ENCODE measurements at places on chromosomes 7 and 10.

DNA sequence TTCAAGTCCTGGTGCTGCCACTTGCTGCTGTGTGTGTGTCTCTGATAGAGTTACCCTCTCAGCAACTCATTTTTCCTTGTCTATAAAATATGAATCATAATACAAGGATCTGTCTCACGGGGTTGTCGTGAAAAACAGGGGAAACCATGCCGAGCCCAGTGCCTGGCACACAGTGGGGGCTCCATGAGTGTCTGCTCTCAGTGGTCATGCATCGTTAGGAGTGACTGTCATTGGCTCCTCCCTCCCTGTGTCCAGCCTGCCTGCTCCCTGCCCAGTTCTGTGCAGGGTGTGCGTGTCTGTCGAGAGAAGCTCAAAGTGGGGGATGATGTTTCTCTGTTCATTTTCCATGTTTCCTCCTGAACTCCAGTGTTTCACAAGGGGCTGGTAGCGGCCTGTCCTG lies 83.6 kb upstream of the LRRC4 start:
- DNase-seq, result no peak

DNA sequence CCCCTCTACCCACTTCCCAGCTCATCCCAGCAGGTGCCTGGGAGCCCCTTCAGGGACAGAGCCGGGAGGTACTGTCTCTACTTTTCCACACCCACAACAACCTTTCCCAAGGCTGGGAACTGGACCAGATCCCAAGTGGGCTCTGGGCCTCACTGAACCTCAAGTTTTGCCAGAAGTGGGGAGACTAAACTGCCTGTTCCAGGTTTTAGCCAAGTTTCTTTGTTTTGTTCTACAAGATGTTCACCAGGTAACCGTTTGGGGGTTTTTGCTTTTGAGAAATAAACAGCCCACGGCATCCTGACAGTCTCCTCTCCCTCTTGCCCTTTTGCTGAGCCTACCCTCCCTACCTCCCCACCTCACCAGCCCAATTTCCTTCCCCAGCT lies 10.6 kb upstream of the EMX2 start:
- DNase-seq, result no peak

- no peak for DNase-seq
Observed at GRCh38 chr10:89548673-89549072, 13.3 kb upstream of the SLC16A12 start.

- no peak for DNase-seq
Observed at GRCh38 chr7:151869455-151869854, 7.5 kb downstream of the PRKAG2 start.

- DNase-seq, result no peak
Observed at GRCh38 chr10:6535156-6535764, 44.8 kb downstream of the PRKCQ start.

DNA sequence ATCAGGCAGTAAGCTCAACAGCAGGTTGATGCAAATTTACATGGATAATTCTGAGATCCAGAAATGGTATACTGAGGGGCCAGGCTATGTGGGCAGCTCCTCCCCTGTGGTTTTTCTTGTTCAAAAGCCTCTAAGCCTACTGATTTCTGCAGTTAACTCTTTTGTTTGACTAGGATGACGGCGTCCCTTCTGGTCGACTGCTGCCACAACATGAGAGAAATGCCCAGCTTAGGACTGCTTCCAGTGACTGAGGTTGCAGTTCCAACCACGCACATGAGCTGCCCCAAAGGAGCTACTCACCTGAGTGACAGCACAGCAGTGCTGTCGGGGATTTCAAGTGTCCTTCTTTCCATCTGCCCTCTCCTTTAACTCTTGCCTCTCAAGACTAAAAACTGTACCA lies 973.0 kb upstream of the GHITM start:
- DNase-seq, result no peak

Measured in stimulated activated CD4-positive, alpha-beta T cell treated with anti-CD3 and anti-CD28 coated beads, Interleukin-1b, Interleukin-23, amount 100 ng/mL, for 1 hour (primary cell).